ENCODE measurements at places on chromosomes 6 and 20.

DNA sequence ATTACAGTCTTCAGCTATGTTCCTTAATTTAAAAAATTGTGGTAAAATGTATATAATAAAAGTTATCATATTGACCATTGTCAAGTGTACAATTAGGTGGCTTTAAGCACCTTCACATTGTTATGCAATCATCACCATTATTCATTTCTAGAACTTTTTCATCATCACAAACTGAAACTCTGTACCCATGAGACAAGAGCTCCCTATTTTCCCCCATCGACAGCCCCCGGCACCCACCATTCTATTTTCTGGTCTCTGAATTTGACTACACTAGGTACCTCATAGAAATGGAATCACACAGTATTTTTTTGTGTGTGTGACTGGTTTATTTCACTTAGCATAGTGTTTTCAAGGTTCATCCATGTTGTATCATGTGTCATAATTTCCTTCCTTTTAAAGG is 39.7 kb upstream of the FYN start:
- no peak for DNase-seq

GRCh38 chr20:63703976-63704748 is 3.6 kb downstream of the ARFRP1 start:
- no peak for DNase-seq

GRCh38 chr6:23414922-23415321 is 711.1 kb upstream of the NRSN1 start:
- no peak for DNase-seq

- no peak for DNase-seq
Observed at GRCh38 chr20:51467956-51468626, 74.4 kb downstream of the NFATC2 start.

GRCh38 chr6:135985471-135985870 is 134.0 kb downstream of the PDE7B start:
- DNase-seq, result no peak

DNA sequence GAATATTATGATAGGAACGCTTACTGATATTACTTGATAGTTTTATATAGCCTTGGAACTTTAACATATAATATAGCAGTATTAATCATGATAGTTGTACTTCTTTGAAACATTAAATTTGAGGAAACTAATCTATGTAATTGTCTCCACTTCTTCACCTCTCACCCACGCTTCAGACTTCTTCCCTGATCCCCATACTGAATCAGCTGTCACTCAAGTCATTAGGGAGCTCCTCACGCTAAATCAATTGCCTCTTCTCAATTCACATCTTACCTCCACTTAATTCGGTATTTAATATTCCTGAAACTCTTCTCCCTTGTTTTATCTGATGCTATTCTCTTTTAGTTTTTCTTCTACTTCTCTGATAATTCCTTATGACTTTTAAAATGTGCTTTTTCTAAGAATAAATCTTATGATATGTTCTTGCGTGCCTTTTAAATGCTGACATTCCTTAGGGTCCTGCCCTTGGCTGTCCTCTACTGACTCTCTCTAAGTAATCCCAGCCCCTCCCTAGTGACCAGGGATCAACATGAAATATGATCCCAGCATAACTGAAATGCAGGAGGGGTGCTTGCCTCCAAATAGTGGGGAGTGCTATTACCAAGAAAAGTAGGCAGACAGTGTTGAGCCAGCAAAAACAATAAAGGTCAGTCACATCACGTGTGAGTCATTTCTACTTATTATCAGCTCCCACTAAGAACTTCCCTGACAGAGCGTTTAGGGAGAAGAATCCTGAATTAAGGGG is 9.9 kb downstream of the ANKRD66 start:
- no peak for DNase-seq

- DNase-seq, result peak; percentile 89
Observed at GRCh38 chr20:44475694-44476560, at the start of gene TTPAL. TSS of gene TTPAL (plus strand) at chr20:44475874. CDS start at chr20:44480000, 4,126 bp downstream.

DNA sequence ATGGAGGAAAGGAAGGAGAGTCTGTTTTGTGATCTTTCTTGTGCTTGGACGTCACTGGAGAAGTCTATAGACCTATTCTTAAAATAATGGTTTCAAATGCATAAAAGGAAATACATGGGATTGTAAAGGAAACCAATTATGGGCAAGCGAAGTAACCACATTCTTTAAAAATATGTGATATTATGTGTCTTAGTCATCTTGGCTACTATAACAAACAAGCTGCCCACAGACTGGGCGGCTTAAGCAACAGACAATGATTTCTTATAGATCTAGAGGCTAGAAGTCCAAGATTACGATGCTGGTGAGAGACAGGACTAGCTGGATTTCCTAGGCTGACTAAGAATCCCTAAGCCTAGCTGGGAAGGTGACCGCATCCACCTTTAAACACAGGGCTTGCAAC is 49.4 kb upstream of the CD83 start:
- DNase-seq, result peak; percentile 45

DNA sequence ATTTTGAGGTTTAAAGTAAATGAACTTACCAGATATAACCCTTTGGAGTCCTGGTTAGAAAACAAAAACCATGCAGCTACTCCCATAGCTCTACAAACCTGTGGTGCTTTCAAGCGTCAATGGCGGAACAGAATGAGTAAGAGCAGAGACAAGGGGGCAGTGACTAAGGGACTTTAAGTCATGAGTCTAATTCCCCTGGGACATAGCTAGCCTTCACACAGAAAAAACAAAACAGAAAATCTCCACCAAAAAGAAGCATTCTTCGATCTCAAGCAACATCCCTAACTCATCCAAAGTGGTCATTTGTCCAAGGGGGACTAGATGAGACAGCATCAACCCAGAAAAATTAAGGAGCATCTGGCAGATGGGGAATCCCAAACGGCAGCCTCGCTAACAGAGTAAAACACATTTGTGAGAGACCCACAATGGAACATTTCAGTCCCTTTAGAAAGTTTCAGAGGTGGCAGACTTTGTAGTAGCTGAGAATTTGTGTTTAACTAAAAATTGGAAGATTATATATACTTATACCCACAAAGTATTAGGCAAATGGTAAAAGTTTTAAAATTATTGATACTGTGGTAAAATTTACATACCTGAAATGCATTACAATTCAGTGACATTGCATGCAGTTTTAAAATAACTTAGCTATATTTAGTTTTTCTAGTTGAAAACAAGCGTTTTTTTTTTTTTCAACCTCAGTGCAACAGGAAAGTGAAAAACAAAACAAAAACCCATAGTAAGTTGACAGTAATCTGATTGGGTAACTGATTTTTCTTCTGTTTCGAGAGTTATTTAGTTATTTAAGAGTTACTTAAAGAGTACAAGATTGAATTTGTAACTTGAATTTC is 67.5 kb downstream of the KCNQ5 start:
- no peak for DNase-seq

DNA sequence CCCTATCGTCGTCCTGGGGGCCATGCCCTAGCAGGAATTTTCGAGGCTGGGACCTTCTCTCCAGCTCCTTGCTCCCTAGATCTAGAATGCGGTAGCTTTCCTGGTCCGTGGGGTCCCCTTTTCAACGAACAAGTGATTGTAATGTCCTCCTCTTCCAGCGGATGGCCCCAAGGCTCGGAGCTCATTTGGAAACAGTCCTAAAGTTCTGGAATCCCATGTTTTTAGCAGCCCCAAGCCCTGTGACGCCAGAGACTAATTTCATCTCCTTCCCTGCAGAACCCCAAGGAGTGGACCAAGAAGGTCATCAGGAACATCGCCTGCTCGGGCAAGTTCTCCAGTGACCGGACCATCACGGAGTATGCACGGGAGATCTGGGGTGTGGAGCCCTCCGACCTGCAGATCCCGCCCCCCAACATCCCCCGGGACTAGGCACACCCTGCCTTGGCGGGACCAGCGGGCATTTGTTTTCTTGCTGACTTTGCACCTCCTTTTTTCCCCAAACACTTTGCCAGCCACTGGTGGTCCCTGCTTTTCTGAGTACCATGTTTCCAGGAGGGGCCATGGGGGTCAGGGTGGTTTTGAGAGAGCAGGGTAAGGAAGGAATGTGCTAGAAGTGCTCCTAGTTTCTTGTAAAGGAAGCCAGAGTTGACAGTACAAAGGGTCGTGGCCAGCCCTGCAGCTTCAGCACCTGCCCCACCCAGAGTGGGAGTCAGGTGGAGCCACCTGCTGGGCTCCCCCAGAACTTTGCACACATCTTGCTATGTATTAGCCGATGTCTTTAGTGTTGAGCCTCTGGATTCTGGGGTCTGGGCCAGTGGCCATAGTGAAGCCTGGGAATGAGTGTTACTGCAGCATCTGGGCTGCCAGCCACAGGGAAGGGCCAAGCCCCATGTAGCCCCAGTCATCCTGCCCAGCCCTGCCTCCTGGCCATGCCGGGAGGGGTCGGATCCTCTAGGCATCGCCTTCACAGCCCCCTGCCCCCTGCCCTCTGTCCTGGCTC is 48.5 kb downstream of the PYGB start:
- DNase-seq, result peak; percentile 28

- no peak for DNase-seq
Observed at GRCh38 chr6:134741200-134741536, 208.7 kb downstream of the ALDH8A1 start.

DNA sequence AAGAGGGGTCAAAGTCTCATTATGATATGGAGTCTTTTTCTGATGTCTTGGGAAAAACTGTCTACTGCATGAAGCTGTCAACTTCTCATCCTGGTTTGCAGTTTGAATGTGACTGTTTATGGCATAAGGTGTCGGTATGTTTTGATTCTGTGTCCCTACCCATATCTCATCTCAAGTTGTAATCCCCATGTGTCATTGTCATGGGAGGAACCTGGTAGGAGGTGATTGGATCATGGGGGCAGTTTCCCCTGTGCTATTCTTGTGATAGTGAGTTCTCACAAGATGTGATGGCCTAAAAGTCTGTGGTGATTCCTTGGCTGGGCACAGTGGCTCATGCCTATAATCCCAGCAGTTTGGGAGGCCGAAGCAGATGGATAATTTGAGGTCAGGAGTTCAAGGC is 47.6 kb downstream of the MRAP2 start:
- no peak for DNase-seq

DNA sequence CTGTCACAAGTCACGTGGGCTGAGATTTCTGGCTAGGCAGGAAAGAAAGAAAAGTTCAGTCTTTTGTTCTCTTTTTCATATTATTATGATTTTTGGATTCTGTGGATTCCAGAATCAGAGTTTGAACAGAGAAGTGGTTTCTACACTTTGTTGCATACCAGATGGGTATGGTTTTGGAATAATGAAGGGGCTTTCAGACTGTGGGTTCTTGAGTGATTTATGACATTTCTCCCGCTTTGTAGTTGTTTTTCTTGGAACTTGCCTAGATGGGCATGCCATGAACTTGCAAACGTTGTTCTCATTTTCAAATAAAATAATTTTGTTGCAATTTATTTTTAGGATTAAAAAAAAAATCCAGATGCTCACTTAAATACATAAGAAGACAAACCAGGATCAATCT is 34.4 kb downstream of the CBFA2T2 start:
- no peak for DNase-seq

DNA sequence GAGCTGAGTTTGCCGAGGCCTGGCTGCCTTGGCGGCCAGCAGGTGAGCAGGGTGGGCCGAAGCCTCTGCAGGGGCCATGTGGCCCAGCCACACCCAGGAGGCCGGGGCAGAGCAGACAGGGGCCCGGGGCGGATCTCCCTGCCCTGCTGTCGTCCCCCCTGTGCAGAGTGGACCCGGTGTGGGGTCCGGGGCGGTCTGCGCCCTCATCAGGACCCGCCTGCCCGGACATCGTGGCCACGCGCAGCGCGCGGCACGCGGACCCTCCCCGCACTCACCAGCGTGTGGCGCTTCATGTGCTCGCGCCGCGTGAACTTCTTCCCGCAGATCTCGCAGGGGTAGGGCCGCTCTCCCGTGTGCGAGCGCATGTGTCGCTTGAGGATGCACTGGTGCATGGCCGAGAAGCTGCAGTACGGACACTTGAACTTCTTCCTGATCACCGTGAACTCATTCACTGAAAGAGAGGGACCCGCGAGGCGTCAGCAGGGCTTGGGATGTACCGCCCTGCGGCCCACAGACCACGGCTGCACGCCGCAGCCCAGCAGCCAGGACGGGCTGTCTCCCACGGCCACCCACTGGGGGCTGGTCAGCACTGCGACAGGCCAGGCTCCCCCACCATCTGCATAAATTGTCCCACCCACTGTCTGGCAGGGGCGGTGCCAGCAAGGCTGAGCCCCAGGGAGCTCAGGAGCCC is 13.0 kb downstream of the SLC2A4RG start:
- no peak for DNase-seq

GRCh38 chr6:3402310-3403237 is 54.3 kb downstream of the SLC22A23 start:
- no peak for DNase-seq

- no peak for DNase-seq
Observed at GRCh38 chr6:135301304-135301703, 120.2 kb downstream of the MYB start.

GRCh38 chr20:17859616-17860232 is 108.9 kb downstream of the SNX5 start:
- no peak for DNase-seq

- no peak for DNase-seq
Observed at GRCh38 chr6:138226700-138227315, 8.5 kb upstream of the PBOV1 start.

GRCh38 chr6:166693880-166694279 is 66.8 kb upstream of the RPS6KA2 start:
- no peak for DNase-seq

DNA sequence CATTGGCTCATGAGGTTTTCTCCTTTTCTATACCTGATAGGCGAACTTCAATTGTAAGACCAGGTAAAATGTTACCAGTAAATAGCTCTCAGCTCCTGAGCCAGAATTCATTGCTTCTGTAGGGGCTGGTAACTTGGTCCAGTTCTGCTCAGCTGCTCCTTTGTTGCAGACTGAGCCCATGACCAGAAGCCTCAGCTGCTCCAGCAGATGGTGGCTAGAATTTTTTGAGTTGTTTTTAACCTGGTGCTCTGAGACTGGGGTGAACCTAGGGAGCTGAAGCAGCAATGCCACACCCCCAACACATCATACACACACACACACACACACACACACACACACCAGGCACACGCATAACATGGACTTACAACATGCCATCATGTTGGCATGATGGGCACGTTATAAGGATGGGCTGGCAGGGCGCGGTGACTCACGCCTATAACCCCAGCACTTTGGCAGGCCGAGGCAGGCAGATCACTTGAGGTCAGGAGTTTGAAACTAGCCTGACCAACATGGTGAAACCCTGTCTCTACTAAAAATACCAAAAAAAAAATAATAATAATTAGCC is 103.1 kb downstream of the QRSL1 start:
- no peak for DNase-seq

DNA sequence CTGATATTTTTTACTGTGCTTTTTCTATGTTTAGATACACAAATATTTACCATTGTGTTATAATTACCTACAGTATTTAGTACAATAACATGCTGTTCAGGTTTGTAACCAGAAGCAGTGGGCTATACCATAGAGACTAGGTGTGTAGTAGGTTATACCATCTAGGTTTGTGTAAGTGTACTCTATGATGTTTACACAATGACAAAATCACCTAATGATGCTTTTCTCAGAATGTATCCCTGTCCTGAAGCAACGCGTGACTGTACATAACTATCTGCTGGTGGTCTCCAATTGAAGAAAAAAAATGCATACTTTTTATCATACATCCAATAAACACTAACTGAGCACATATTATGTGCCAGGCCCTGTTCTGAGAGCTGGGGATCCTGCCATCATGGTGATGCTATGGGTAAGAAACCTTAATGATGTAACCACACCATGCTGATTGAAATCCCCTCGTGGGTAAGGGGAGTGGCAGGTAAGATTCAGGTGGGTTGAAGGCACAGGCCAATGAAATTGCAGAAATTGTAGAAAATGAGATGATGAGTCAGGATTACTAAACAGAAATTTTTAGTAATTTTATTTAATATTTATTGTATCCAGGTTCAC is 76.8 kb downstream of the FYN start:
- DNase-seq, result no peak
